Activated CD8-positive, alpha-beta memory T cell treated with anti-CD3 and anti-CD28 coated beads, Interleukin-2, amount 50 U/mL, for 4 hours (primary cell): ENCODE measurements at places on chromosomes 1 and 21.

DNA sequence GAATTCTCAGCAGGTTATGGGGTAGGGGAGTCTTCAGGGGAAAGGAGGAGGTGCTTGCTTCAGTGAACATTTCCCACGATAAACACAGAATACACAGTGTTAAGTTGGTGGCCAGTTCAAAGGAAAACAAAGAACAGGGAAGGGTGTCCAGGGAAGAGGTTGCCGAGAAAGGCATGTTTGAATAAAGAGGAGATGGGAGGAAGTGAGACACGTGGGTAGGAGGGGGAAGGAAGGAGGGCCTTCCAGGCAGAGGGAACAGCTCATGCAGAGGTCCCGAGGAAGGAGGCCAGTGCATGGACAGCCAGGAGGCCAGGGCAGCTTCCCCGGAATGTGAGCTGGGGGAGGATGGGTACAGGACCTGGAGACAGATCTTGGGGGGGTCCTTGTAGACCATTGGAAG is 130.3 kb upstream of the TMEM51 start:
- no peak for DNase-seq

DNA sequence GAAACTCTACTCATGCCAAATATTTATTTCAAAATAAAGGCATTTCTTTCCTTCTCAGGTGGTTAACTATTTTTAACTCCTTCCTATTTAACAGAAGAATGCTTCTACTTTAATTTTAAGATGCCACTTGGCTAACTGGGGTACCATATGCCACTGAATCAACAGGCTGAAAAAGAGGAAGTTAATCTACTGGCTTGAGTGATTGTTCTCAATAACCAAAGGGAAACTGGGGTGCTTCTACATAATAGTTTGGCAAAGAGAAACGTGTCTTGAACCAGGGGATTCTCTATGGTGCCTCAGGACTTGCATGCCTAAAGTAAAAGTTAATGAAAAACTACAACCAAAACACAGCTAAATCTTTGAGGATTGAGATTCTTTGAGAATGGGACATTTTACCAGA is 142.6 kb downstream of the DENND1B start:
- no peak for DNase-seq

DNA sequence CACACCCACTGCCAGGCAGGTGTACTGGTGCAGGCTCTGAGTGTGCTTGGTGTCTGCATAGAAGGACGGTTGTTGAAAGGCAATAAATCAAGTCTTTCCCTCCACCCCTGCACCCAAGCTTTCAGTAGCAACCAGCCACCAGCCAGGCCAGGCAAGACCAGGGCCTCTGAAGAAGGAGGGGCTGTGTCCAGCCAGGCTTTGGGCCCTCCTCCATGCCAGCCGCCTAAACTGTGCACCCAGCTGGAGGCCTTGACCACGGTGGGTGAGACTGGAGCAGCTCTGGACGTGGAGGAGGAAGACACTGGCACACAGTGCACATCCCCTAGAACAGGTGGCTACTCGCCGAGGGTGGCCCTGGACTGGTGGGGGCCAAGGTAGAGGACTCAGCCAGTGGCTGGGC is 4.9 kb downstream of the OLIG2 start:
- DNase-seq: no peak

- no peak for DNase-seq
These were observed 521.1 kb upstream of the BEND5 start for GRCh38 chr1:49297783-49298182.
